ENCODE measurements at places on chromosomes 6 and 20.

DNA sequence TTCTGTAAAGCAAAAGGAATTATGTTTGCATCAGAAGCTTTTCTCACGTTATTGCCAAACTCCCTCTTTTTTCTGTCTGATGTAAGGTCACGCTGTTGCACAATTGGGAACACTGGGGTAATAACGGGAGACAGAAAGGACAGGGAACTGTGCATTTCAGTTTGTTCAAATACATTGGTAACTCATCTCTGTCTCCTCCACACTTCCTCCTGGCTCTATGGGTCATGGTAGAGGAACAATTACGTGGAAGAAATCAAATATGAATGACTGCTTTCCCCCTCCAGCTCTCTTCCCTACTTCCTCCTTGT is 132.2 kb upstream of the TNFAIP3 start:
- no peak for DNase-seq

GRCh38 chr6:166691199-166691598 is 64.1 kb upstream of the RPS6KA2 start:
- no peak for DNase-seq

GRCh38 chr20:4453359-4453758 is 268.4 kb upstream of the PRND start:
- DNase-seq, result no peak

DNA sequence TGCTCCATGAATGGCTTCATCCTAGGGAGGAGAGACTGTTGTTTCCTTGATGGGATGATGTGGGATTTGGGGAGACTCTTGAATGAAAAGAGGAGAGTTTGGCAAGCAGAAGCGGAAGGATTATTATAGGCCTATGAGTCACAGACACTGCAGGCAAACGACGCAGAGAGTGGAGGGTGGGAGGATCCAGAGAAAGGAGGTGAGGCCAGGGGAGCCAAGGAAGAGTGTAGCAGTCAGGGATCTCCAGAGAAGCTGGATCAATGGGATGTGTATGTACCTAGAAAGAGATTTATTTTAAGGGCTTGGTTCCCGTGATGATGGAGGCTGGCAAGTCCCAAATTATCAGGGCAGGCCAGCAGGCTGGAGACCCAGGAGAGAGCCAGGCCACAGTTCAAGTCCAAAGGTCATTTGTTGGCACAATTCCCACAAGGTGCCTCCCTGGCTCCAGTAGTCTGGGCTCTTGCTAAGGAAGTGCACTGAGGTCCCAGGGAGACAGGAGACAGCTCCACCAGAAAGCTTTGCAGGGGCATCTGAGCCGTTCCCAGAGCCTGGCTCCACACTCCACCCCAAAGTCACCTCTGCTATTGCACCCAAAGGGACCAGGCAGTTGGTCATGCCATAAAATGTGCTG is 76.0 kb downstream of the ADTRP start:
- DNase-seq, result no peak

DNA sequence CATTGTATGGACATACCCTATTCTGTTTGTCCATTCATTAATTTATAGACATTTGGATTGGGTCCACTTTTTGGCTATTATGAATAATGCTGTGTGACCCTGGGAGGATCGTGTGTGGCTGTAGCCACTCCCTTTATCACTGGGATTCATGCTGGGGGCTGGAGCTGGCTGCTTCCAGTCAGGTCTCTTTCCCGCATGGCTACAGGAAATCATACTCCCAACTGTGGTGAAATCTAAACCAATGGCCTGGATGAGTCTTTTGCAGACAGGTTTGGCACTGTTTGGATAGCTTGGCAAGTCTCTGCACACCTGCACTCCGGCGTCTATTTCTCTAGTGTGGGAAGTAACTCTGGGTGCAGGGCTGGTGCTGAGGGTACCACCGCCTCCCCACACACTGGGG is 80.4 kb downstream of the RIN2 start:
- DNase-seq, result no peak

Data from activated CD4-positive, alpha-beta T cell treated with anti-CD3 and anti-CD28 coated beads, Interleukin-2, Interleukin-6, amounts not matched to agents 100 ng/mL and 50 ng/mL, durations not matched to agents 16 hours and 8 hours (primary cell).